ENCODE measurements at places on chromosomes 13 and 19. TPM values are rescaled to one million over a fixed set of nuclear protein-coding genes. Genes with fewer than 3 reads are reported as not detected.

PSPN gene
- 1.6 TPM for total RNA-seq

NCAN gene
- total RNA-seq, result 0.15 TPM

KLK10 gene
- total RNA-seq, result not detected

OR10H5 gene
- total RNA-seq, result not detected

GRIN2D gene
- 6.2 TPM for total RNA-seq

GJB6 gene
- total RNA-seq, result 6.3 TPM

CGB1 gene
- total RNA-seq, result not detected

ENOX1 gene
- total RNA-seq, result 0.23 TPM

RPL13A gene
- 1,196 TPM for total RNA-seq

RHPN2 gene
- total RNA-seq, result 227 TPM

NCR1 gene
- not detected for total RNA-seq

CFAP97D2 gene
- total RNA-seq, result not detected

EFNB2 gene
- total RNA-seq, result 4.7 TPM

EMC10 gene
- total RNA-seq, result 66.7 TPM

PSG2 gene
- not detected for total RNA-seq

ATP4B gene
- total RNA-seq, result not detected

HRC gene
- 0.13 TPM for total RNA-seq

NAPSA gene
- total RNA-seq, result 2.5 TPM

SIAH3 gene
- not detected for total RNA-seq

KEAP1 gene
- 102 TPM for total RNA-seq

TMPRSS9 gene
- total RNA-seq, result 0.23 TPM

SIGLECL1 gene
- not detected for total RNA-seq

IGFL1 gene
- not detected for total RNA-seq

SERTAD3 gene
- total RNA-seq, result 35.7 TPM

ANGPTL8 gene
- total RNA-seq, result not detected

KLHL1 gene
- not detected for total RNA-seq

SGCG gene
- not detected for total RNA-seq

FBXO46 gene
- total RNA-seq, result 25.1 TPM

SDHAF1 gene
- total RNA-seq, result 19.0 TPM

IL17D gene
- total RNA-seq, result 0.46 TPM

EPSTI1 gene
- 0.69 TPM for total RNA-seq

CDX2 gene
- 5.1 TPM for total RNA-seq

P2RY11 gene
- total RNA-seq, result 12.5 TPM

SAE1 gene
- 140 TPM for total RNA-seq

CA11 gene
- 12.6 TPM for total RNA-seq

CABP5 gene
- total RNA-seq, result not detected

ZNF491 gene
- 0.98 TPM for total RNA-seq

PGLYRP1 gene
- total RNA-seq, result not detected

OLFM2 gene
- total RNA-seq, result 9.7 TPM

TTC9B gene
- 2.3 TPM for total RNA-seq

GNA15 gene
- total RNA-seq, result 6.2 TPM

TEX26 gene
- not detected for total RNA-seq

ADGRE2 gene
- 0.21 TPM for total RNA-seq
